Activated CD8-positive, alpha-beta memory T cell treated with anti-CD3 and anti-CD28 coated beads, Interleukin-2, amount 10 ng/mL, durations not matched to agents 7 days and 5 days (primary cell): ENCODE measurements at places on chromosomes 7 and 10.

DNA sequence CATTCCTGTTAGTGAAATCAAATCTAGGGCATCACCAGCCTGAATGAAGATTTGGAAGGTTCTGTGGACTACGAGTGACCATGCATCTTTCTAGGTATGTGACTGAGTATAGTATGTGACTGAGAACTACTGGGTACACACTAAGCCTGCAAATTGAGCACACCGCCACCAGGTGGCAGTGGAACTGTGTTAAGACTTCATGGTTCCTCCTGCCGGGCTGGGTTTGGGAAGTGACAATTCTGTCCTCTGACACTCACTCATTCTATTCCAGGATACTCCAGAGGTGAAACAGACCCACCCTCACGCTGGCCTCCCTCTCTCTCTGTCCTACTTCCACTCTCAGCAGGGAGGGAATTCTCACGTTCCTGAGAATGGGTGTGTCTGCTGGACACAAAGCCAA, 84.0 kb upstream of the TMEM248 start:
- no peak overlapping the region for H3K4me3 ChIP-seq
- no peaks in the 10 kb centered on the region for H3K36me3 ChIP-seq
- DNase-seq = peak; percentile 51
- H3K27ac ChIP-seq = no peak overlapping the region

DNA sequence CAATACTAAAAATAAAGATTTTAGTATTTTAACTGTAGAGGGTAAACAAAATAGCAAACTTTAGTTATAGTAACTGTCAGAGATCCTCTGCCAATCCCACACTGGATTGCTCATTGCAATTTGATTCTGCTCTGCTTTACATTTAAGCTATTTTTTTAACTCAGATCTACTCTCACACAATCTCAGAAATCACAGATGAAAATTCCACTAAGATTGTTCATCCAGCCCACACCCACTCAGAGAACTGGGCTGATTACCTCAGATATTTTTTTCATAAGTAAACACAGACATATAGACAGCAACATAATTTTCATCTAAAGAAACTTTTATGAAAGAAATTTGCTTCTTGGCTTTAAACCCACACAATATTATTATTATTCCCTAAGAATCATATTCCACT, 7.0 kb downstream of the OSBPL3 start:
- H3K27ac ChIP-seq = no peak overlapping the region
- no peak overlapping the region for H3K4me3 ChIP-seq
- H3K27me3 ChIP-seq = no peaks in the 10 kb centered on the region
- peaks cover 67% of the 10 kb centered on the region for H3K4me1 ChIP-seq

- H3K36me3 ChIP-seq = peaks cover 11% of the 10 kb centered on the region
- peak overlapping the region; percentile 58 for H3K4me3 ChIP-seq
Measured at GRCh38 chr10:79249186-79250121, 97.8 kb upstream of the PPIF start.

DNA sequence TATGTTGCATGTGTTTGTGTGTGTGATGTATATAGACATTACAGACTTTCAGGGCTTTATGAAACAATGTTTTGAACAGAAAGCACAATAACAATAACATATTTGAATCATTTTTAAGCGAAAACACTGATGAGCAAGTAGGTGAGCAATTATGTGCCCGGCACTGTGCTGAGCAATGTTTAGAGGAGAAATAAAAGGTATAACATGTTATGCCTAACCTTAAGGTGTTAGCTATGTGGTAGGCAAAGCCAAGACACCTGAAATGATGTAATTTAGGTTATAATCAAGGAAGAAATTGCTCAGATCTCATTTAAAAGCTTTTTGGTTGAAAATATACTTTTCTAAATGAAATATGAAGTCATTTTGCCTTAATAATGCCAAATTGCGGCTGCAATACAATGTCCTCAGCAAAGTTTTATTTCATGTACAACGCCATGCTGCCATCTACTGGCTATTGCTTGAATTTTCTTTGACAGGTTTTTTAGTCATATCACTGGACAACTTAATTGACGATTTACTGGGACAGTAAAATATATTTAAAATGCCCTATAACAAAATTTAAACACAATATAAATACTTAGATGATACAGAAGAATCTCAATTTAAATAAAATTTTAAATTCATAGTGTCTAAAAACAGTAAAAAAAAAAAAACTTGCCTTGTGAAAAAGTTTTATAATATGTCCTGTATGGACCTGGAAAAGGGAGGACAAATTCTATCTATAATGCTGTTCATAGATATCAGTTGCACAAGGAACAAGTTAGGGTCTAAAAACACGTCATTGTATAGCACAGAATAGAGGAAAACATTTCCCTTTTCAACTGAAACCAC, 131.1 kb upstream of the CDK1 start:
- peaks cover 6% of the 10 kb centered on the region for H3K27me3 ChIP-seq
- H3K36me3 ChIP-seq = no peaks in the 10 kb centered on the region
- no peak overlapping the region for H3K4me3 ChIP-seq
- H3K27ac ChIP-seq = no peak overlapping the region
- peaks cover 1% of the 10 kb centered on the region for H3K4me1 ChIP-seq
- no peak for DNase-seq

GRCh38 chr10:44010873-44011602, 362.4 kb upstream of the ZNF32 start:
- H3K36me3 ChIP-seq = no peaks in the 10 kb centered on the region
- H3K27ac ChIP-seq = no peak overlapping the region
- peaks cover 8% of the 10 kb centered on the region for H3K4me1 ChIP-seq
- H3K27me3 ChIP-seq = peaks cover 4% of the 10 kb centered on the region

DNA sequence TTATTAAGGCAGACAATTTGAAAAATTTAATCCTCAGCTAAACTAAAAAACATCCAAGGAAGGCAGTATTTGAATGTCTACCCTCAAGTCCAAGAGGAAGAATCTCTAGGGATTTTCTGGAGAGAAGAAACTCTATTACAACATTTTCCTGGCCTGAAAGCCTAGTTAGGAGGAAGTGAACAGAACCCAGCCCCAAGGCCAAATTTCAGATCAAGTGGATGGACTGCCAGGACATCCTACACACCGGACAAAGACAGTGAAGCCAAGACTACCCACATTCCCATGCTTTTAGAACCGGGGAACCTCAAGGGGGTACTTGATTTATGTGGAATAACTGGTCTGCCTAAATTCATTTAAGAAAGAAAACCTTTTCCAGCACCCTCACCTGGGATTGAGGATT, 108.9 kb upstream of the MEOX2 start:
- no peak overlapping the region for H3K27ac ChIP-seq
- no peaks in the 10 kb centered on the region for H3K4me1 ChIP-seq

DNA sequence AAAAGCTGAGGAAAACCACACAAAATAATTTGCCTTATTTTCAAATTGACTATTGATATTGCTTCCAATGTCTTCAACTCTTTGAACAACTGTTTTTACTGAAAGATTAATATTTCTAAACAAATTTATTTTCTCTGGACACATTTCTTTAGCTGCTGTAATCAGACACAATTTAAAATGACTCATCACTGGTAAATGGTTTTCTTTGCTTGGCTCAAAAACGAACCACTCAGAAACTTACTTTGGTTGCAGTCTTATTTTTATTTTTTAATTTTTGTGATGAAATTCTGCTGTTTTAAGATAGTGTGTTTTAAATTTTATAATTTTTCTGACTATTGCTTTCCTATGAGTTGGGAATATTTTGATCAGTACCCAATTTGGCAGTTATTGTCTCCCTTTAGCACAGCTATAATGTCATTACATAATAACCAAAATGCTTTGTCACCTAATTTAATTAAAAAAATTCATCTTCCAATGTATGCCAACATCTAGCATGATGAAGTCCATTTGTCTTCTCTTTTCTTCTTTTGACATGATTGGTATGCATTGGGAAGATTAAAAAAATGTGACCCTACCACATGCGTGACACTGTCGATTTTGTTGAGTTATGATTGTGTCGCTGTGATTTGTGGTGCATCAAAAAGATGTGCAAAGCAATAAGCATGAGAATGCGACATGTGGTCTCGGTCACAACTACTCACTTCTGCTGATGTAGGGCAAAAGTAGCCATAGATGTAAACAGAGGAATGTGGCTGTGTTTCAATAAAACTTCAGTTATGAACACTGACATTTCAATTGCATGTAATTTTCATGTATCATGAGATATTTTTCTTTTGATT, 222.3 kb downstream of the SUGCT start:
- no peak overlapping the region for H3K27ac ChIP-seq
- H3K36me3 ChIP-seq = no peaks in the 10 kb centered on the region
- DNase-seq = no peak
- no peak overlapping the region for H3K4me3 ChIP-seq

GRCh38 chr10:101972761-101973160, 83.2 kb downstream of the ARMH3 start:
- no peak for DNase-seq
- H3K36me3 ChIP-seq = peaks cover 22% of the 10 kb centered on the region
- peak overlapping the region; percentile 10 for H3K27ac ChIP-seq
- peaks cover 32% of the 10 kb centered on the region for H3K4me1 ChIP-seq

DNA sequence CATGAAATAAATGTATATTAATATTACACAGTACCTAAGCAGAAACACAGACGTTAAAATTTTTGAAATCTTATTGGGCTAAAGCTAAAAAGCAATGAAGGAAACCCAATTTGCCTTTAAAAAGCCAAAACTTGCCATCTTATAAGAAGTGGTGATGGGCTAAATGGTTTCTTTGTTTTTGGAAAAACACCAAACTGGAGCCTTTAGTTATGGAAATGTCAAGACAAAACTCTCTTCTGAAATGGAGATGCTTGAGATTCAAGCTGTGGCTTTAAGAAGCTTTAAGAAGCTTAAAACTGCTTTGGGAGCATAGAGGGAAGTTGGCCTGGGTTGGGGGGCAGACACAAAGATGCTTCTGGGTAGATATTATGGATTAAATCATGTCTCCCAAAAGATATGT, 277.0 kb downstream of the GFRA1 start:
- H3K27ac ChIP-seq = no peak overlapping the region
- H3K27me3 ChIP-seq = no peaks in the 10 kb centered on the region

GRCh38 chr10:28948046-28948445, 270.7 kb downstream of the BAMBI start:
- H3K27me3 ChIP-seq = peaks cover 7% of the 10 kb centered on the region
- no peak overlapping the region for H3K27ac ChIP-seq
- no peak overlapping the region for H3K4me3 ChIP-seq
- no peaks in the 10 kb centered on the region for H3K4me1 ChIP-seq

- H3K36me3 ChIP-seq = no peaks in the 10 kb centered on the region
- no peaks in the 10 kb centered on the region for H3K27me3 ChIP-seq
- no peak overlapping the region for H3K27ac ChIP-seq
- H3K4me1 ChIP-seq = no peaks in the 10 kb centered on the region
Measured at GRCh38 chr7:154680894-154681659, 321.8 kb downstream of the PAXIP1 start.

DNA sequence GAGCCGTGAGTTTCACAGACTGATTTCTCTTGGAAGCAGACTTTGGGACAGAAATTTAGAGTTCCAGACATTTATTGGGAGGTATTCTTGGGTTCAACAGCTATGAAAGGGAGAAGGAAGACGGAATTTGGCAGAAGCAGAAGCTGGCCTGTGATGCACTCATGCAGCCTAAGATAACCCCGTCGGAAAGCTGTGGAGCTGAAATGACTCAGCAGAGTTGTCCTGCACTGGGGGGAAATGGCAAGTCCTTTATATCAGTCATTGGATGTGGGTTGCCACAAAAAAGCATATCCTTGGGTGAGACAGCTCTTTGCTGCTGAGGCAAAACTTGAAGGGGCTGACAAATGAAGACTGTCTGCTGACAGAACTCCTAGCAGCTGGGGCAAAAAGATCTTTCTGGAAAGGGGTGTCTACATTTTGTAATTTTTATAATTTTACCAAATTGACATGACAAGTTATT, 11.5 kb upstream of the MICU1 start:
- no peak overlapping the region for H3K4me3 ChIP-seq
- H3K36me3 ChIP-seq = peaks cover 1% of the 10 kb centered on the region
- H3K4me1 ChIP-seq = peaks cover 16% of the 10 kb centered on the region
- peaks cover 9% of the 10 kb centered on the region for H3K27me3 ChIP-seq
- no peak overlapping the region for H3K27ac ChIP-seq

- peaks cover 28% of the 10 kb centered on the region for H3K27me3 ChIP-seq
- no peak for DNase-seq
- H3K4me3 ChIP-seq = no peak overlapping the region
- H3K27ac ChIP-seq = no peak overlapping the region
Measured at GRCh38 chr10:129901389-129902006, 62.6 kb downstream of the EBF3 start.

DNA sequence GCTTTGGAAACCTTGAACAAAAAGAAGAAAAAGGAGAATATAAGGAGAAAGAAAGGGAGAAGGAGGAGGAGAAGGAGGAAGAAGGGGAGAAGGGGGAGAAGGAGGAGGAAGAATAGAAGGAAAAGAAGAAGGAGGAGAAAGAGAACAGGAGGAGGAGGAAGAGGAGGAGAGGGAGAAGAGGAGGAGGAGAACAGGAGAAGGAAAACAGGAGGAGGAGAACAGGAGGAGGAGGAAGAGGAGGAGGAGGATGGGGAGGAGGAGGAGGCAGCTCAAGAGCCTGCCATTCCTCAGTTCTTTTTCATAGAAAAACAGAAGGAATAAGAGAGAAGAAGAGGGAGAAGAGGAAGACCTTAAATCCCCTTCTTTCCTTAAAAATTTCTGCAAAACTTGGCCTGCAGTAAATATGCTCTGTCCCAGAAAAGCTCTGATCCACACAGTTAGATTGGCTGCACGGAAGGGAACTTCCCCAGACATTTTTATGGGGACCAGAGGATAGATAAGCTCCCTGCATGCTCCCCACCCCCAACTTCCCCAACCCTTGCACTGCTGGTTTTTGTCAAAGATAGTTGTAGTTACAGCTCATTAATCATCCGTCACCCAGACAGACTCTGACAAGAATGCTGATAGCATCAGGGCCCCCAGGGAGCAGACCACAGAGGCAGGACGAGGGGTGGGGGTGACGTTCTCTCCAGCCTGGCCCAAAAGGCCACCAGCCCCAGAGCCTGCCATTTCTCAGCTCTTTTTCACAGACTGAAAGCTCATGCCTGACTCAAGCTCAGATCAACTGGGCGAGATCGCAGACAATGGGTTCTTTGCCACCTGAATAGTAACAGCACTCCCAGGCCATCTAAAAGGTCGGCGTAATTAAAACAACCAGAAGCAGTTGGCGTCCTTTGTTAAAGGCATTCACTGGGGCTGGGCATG, 34.5 kb upstream of the LYZL1 start:
- peaks cover 10% of the 10 kb centered on the region for H3K27me3 ChIP-seq
- H3K27ac ChIP-seq = no peak overlapping the region
- no peaks in the 10 kb centered on the region for H3K36me3 ChIP-seq
- no peak overlapping the region for H3K4me3 ChIP-seq
- H3K4me1 ChIP-seq = no peaks in the 10 kb centered on the region

DNA sequence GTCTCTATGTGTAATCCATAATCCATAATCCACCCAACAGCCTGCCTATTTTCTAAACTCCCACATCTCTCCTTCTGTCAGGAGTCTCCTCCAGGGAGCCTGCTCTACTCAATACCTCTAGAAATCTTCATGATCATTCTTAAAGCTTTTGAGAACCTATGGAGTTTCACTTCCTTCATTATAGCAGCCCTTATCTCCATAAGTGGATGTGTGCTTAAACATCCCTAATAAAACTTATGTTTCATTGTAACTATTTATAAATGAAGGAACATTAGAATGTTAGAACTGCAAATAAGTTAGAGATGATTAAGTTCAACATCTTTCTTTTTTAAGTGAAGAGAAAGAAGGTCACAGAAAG, 8.5 kb downstream of the CPED1 start:
- no peak for DNase-seq
- H3K4me1 ChIP-seq = peaks cover 11% of the 10 kb centered on the region
- no peak overlapping the region for H3K4me3 ChIP-seq
- H3K27me3 ChIP-seq = peaks cover 25% of the 10 kb centered on the region
- H3K27ac ChIP-seq = no peak overlapping the region

GRCh38 chr7:107946881-107947280, 55.9 kb downstream of the DLD start:
- no peak overlapping the region for H3K27ac ChIP-seq
- DNase-seq = no peak
- peaks cover 11% of the 10 kb centered on the region for H3K27me3 ChIP-seq
- H3K4me3 ChIP-seq = no peak overlapping the region
- H3K4me1 ChIP-seq = no peaks in the 10 kb centered on the region
- H3K36me3 ChIP-seq = no peaks in the 10 kb centered on the region
